ENCODE measurements at places on chromosomes 1 and 21. TPM values are rescaled to one million over a fixed set of nuclear protein-coding genes. Genes with fewer than 3 reads are reported as not detected.

UROD gene
- 105 TPM for total RNA-seq

LCE2D gene
- total RNA-seq = not detected

CELA2A gene
- total RNA-seq = not detected

RCAN3 gene
- total RNA-seq = 78.8 TPM

SPATA45 gene
- total RNA-seq = 0.51 TPM

ADGRB2 gene
- 1.6 TPM for total RNA-seq

F13B gene
- total RNA-seq = not detected

MAST2 gene
- total RNA-seq = 26.6 TPM

PLA2G2D gene
- not detected for total RNA-seq

TEX38 gene
- 0.21 TPM for total RNA-seq

ADAM30 gene
- not detected for total RNA-seq

CPTP gene
- 12.1 TPM for total RNA-seq

OR10J1 gene
- total RNA-seq = not detected

HTR6 gene
- total RNA-seq = 0.17 TPM

CNIH3 gene
- total RNA-seq = 1.00 TPM

AMY1C gene
- total RNA-seq = not detected

PUSL1 gene
- total RNA-seq = 19.7 TPM

F5 gene
- 50.8 TPM for total RNA-seq

CFHR2 gene
- total RNA-seq = not detected

OR2T12 gene
- not detected for total RNA-seq

SPRR5 gene
- total RNA-seq = not detected

CDA gene
- not detected for total RNA-seq

RYR2 gene
- total RNA-seq = 0.02 TPM

GCSAML gene
- not detected for total RNA-seq

SAMD13 gene
- 0.38 TPM for total RNA-seq

SLFNL1 gene
- 0.07 TPM for total RNA-seq

SLC22A15 gene
- total RNA-seq = 1.7 TPM

SMPDL3B gene
- total RNA-seq = 0.36 TPM

TMCC2 gene
- total RNA-seq = 9.8 TPM

CDC20 gene
- 155 TPM for total RNA-seq

DUSP12 gene
- total RNA-seq = 25.9 TPM

HCRTR1 gene
- total RNA-seq = not detected

SH2D5 gene
- total RNA-seq = 0.12 TPM

S100A9 gene
- total RNA-seq = not detected

ETV3 gene
- 32.4 TPM for total RNA-seq

PDE9A gene
- total RNA-seq = 8.6 TPM

Data from activated CD4-positive, alpha-beta memory T cell treated with anti-CD3 and anti-CD28 coated beads for 36 hours (primary cell).